ENCODE measurements at places on chromosomes 2 and 18. TPM values are rescaled to one million over a fixed set of nuclear protein-coding genes. Genes with fewer than 3 reads are reported as not detected.
A peak's percentile ranks its signal among the peaks of the same experiment; 100 is the strongest.

DNA sequence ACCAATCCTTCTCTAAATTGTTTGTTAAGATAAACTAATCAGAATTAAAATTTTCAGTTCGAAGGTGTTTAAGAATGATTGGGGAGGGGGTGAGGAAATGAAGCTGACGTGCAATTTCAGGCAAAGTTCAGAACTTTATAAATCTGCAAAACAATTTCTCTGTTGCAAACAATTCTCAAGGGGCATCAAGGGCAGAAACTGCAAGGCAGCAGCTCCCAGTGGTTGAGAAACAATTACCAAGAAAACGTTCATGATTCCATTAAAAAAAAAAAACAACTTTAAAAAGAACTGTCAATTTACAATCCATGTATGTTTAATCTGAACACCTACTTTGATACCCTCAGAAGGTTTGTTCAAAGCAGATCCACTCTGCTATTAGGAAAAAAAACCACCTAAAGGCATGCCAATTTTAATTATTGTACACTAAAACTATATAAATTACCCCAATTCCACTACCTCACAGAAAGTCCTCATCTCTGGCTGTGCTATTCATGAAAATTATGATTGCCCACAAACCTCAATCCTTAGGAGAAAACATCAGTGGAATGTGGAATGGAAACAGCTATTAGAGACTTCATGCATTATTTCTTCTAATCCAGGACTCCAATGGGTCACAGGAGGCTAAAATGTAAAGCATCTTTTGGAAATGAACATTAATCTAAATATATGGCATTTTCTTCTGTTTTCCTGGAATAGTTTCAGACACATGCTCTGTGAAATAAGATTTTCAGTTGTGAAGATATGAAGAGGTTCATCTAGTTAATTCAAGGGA lies 119.9 kb upstream of the ACVR1C start:
- H3K27me3 ChIP-seq: no peaks in the 10 kb centered on the region
- H3K4me3 ChIP-seq: no peak overlapping the region
- ATAC-seq: no peak
- no peaks in the 10 kb centered on the region for H3K4me1 ChIP-seq
- H3K36me3 ChIP-seq: no peaks in the 10 kb centered on the region

- peaks cover 63% of the 10 kb centered on the region for H3K36me3 ChIP-seq
- no peak overlapping the region for H3K27ac ChIP-seq
- no peak for ATAC-seq
- H3K27me3 ChIP-seq: no peaks in the 10 kb centered on the region
- no peak overlapping the region for H3K4me3 ChIP-seq
Observed at GRCh38 chr2:69817729-69818501, 11.5 kb upstream of the GMCL1 start.

GRCh38 chr2:102848366-102848839 lies 86.6 kb downstream of the TMEM182 start:
- ATAC-seq: peak; percentile 69
- no peak overlapping the region for H3K27ac ChIP-seq
- peaks cover 20% of the 10 kb centered on the region for H3K27me3 ChIP-seq
- no peaks in the 10 kb centered on the region for H3K4me1 ChIP-seq
- H3K4me3 ChIP-seq: no peak overlapping the region

GRCh38 chr2:169759987-169760386 lies 26.4 kb downstream of the KLHL23 start:
- H3K27me3 ChIP-seq: no peaks in the 10 kb centered on the region
- H3K36me3 ChIP-seq: no peaks in the 10 kb centered on the region
- H3K4me3 ChIP-seq: no peak overlapping the region
- H3K4me1 ChIP-seq: no peaks in the 10 kb centered on the region
- no peak for ATAC-seq

DNA sequence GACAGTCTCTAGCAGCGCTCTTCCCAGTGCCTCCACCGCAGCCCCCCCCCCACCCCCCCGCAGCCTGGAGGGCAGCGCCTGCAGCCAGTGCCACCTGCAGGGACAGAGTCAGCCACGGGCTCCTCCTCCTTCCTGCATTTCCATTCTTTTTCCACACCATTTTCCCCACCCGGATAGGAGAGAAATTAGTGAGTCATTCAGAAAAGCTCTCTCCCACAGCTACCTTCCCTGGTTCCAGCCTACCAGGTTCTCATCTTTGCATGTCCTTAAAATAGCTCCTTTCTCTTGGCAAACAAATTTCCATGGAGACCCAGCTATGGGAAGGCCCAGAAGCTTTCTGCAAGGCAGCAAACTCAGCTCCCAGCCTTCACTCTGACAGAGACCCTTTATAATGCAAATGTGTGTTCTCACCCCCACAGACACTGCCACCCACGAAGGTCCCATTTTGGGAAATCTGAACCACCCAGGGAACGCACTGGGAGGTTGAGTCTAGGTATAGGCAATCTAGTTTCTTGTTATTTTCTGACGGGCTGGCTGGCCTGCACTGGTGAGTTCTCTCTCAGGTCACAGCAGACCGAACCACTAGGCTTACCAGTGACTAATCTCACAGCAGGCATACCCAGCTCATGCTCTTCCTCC lies 41.8 kb upstream of the ATG16L1 start:
- no peaks in the 10 kb centered on the region for H3K27me3 ChIP-seq
- H3K4me3 ChIP-seq: no peak overlapping the region
- ATAC-seq: no peak
- no peaks in the 10 kb centered on the region for H3K36me3 ChIP-seq
- H3K4me1 ChIP-seq: peaks cover 36% of the 10 kb centered on the region

DNA sequence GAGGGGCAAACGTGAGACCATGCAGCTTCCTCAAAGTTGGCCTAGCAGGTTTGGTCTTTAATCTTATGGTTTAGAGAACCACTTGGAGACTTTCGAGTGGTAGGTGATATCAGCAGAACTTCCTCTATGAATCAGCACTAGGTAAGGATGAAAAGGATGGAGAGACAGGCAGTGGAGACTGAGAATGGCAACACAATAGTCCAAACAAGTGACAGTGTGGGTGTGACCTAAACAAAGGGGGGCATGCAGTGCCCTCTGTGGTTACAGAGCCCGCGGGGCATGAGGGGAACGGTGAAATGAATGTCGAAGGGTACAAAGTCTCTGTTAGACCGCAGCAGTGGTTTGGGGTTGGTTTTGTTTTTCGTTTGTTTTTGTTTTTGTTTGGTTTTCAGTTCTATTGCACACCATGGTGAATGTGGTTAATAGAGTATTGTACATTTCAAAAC lies 143.9 kb downstream of the L3MBTL4 start:
- H3K36me3 ChIP-seq: no peaks in the 10 kb centered on the region
- H3K27me3 ChIP-seq: no peaks in the 10 kb centered on the region
- ATAC-seq: no peak

DNA sequence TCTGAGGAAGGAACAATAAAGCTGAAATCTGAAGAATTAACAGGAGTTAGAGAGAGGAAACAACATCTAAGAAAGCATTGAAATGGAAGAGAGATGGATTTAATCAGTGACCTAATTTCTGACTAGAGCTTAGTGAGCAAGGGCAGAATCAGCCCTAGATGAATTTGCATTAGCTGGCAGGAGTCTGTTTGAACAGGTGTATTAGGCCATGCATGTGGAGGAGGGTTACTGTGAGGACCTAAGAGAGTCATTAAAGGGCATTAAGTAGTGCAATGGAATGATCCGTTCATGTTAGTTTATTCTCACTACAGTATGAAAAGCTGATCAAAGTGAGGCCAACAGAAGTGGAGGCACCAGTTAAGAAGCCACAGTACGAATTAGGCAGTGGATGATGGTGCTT lies 285.3 kb downstream of the GRB14 start:
- no peaks in the 10 kb centered on the region for H3K4me1 ChIP-seq
- no peak overlapping the region for H3K27ac ChIP-seq
- H3K27me3 ChIP-seq: no peaks in the 10 kb centered on the region
- no peaks in the 10 kb centered on the region for H3K36me3 ChIP-seq
- H3K4me3 ChIP-seq: no peak overlapping the region

DNA sequence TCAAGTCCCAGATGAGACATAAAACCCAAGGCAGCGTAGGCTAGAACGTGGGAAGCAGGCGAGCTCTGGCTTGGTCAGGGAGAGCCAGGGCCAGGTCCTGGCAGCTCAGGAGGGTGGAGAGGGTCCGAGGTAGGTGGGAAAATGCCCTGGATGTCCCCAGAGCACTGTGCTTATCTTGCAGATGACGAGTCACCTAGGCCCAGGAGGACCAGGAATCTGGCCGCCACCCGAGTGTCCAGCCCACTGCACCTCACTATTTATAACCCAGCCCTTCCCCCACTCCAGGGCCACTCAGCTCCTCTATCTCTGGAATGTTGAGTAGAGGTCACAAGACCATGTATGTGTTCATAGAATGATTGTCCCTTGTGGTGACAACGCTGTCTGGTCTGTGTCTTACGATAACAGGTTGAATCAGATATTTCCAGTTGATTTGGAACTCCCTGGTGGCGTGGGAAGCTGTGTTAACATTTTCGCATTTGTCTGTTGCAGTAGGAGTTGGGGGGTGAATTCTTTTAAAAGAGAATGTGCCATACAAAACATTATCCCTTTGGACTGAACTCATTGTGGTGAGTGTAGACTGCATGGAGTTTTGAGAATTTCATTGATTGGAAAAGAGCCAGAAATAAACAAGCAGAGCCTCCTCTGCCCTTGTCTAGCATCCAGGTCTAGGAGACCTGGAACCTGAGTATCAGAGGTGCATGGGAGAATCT lies 47.5 kb downstream of the EMILIN2 start:
- no peaks in the 10 kb centered on the region for H3K4me1 ChIP-seq
- no peak for ATAC-seq
- no peaks in the 10 kb centered on the region for H3K27me3 ChIP-seq
- no peak overlapping the region for H3K27ac ChIP-seq
- H3K36me3 ChIP-seq: no peaks in the 10 kb centered on the region

FEV gene
- not detected for total RNA-seq

ABCG8 gene
- total RNA-seq: not detected

TEKT4 gene
- not detected for total RNA-seq

C2orf92 gene
- 1.5 TPM for total RNA-seq

LYPD6 gene
- 3.9 TPM for total RNA-seq

ABCB11 gene
- total RNA-seq: not detected

Data from gastroesophageal sphincter (tissue), 4 donors.